Suppressor macrophage (primary cell): ENCODE measurements at places on chromosomes 12 and 14.

DNA sequence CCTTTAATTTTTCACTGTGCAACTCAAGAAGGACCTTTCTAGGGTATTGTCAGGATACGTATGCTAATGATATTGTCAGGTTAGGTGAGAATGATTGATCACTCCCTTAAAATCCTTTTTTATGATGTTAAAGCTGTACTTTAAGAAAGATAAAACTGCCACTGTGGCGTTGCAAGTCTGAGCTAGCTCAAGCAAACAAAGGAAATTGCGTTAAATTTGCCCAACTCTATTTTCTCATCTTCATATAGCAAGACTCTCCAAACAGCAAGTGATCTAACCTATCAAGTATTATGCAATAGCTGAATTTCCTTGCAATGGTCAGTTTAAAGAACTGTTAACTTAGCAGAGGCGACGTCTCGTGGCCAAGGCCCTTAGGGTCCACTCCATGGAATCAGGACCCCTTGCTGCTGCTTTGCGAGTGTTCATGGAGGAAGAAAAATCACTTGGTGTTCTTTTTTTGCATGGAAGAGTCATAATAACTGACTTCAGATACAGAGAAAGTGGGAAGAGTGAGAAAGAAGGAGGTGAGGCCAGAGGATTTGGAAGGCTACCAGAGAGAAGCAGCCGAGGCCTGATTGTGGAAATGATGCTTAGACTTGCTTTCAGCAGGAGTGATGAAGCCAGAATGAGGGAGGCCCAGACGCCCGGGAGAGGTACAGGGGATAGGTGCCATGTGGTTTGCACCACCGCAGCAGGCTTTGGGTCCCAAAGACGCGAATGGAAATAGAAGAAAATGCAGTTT, 2.5 kb downstream of the TRAF3 start:
- peak; percentile 32 for DNase-seq

GRCh38 chr12:12881151-12881909, 10.0 kb upstream of the GPRC5A start:
- no peak for DNase-seq

DNA sequence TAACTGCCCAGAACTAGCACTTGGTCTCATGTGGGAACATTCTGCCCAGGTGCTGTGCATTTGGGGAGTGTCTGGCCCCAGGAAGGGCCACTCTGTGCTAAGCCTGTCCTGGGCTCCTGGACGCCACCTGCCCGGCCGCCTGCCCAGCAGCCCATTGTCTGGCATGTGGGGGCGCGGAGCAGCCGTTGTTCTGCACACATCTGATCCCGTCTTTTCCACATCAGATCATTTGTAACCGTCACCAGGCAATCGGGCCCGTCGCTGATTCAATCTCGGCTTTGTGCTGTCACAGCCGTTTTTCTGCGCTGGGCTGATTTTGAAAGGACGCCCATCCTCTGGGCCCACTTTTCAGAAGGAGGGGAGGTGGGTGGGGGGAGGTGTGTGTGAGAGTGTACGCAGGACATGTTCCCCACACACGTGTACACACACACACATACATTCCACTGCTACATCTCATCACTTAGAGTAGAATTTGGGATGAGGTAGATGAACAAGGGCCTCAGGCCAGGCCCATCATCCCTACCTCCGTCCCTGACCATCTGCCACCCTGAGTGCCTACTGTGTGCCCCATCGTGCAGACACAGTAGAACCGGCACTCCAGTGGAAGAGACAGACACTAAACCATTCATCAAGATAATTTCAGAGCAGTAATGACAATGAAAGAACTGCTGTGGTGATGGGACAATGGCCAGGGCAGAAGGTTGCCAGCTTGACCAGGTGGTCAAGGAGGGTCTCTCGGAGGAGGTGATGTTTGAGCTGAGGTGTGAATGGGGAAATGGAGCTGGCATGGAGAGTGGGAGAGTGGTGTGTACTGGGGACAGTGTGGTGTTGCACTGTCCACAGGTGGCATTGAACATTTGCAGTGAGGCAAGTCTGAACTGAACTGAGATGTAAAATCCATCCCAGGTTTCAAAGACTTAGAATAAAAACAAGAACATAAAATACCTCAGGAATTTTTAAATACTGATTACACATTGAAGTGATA, 19.0 kb downstream of the FAM222A start:
- no peak for DNase-seq

DNA sequence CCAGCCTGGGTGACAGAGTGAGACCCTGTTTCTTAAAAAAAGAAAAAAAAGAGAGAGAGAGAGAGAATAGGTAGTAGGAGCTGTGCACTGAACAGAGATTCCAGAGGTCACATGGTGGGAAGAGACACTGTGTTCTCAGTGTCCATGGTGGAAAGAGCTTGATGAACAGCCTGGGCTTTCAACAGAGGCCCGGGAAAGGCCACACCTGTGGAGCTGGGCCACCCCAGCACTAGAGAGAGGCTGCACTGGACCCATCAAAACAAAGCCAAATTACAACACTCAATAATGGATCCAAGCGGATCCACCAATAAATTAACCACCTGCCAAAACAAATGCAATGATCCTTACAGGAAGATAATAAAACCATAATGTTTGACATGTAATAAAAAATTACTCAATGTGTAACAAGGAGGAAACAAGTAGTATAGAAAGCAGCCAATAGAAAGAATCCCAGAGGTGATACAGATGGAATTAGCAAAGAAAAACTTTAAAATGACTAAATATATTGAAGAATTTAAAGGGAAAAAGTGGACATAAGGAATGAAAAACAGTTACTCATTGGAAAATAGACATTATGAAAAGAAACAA, 44.8 kb upstream of the BCL2L14 start:
- DNase-seq = no peak

DNA sequence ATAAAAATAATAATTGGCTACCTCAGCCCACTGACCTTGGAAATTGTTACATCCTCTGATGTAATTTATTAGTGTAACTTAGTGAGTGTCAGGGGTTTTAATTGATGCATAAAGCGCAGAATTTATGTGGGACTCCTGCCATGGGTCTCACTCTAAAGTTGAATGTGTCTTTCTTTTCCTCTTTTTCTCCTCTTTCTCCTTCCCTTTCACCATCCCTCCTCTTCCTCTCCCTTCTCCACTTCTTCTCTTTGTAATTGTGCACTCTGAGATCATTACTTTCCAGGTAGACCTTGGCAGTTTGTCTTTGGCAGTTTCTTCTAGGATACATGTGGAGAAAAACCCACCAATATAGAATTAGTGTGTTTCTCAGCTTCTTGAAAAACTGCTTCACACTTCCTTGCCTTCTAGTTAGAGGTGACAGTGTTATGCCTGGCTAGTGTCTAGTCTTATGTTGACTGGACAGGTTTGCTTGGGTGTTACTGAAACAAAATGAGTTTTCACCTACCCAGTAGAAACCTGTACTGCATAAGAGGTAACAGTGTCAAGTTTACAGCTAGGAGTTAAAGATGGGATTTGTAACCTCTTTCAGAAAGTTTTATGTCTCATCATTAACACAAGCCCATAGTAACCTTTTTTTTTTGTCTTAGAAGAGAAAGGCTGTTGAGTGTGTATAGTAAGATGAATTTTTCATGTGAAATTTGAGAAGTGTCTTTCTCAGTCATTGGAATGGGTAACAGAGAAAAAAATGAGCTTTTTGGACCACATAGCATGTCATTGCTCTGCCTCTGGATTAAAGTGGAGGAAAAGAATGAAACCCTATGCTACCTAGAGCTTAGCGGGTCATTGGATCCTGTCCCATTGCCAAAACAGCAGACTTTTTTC, 18.6 kb downstream of the PELI2 start:
- no peak for DNase-seq

GRCh38 chr14:43359317-43359716, 1147.8 kb downstream of the FSCB start:
- DNase-seq = no peak

- no peak for DNase-seq
Measured at GRCh38 chr12:96989916-96990315, 82.9 kb downstream of the NEDD1 start.

DNA sequence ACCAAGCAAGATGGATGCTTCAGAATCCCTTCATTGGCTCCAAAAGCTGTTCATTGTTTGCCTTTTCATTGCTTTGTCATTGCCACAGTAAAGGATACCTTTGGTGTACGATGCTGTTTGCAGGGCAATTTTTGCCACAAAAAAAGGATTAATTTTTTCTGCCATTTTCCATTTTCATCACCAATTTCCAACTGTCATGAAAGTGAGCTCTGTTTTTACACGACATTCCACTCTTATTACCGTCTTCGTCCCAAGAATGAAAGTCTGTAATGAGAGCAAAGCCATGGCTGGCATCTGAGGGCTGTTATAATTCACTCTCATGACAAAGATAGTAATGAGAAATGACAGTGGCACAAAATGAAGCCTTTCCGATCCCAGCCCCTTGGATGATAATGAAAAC, 272.7 kb upstream of the DCN start:
- no peak for DNase-seq

DNA sequence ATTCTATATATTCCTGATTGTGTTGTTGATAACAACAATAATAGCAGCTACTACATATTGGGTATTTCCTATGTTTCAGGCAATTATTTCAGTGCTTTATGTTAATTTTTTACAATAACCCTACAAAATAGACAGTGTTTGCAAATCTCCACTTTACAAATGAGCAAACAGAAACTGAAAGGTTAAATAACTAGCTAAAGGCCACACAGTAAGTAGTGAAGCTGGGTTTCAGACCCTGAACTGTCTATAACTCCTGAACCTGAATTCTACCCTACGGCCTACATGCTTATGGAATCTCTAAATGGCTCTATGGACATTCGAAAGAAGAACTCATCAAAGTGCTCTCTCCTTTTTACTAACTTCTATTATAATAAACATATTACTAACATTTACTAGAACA, 19.7 kb upstream of the NUDT4 start:
- DNase-seq = no peak

DNA sequence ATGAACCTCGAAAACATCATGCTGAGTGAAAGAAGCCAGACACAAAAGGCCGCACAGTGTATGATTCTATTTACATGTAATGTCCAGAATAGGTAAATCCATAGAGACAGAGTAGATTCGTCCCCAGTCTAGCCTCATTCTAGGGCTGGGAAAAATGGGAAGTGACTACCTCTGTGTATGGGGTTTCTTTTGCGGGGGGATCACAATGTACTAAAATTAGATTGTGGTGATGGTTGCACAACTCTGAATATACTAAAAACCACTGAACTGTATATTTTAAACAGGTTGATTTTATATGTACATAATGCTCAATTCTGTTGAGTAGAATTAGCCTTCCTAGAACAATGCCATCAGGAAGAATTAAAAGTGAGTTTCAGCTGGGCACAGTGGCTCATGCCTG, 6.3 kb upstream of the RILPL2 start:
- peak; percentile 46 for DNase-seq

GRCh38 chr12:65871865-65872645, 47.8 kb downstream of the HMGA2 start:
- DNase-seq = no peak

DNA sequence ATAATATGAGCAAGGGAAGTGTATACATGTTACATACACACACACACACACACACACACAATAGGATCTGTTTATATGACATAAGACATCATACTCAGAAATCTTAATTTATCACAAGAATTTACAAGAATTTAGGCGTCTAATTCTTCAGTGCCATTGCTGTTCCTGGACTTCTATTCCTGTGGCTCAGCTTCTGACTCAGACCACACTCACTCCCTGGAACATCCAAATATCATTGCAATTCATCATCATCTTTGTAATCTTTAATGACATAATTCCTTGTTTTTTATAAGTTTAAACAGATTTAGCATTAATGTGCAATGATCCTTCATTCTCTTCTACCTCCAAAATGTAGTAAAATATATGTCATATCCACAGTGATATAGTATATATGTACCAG, 544.2 kb downstream of the FOXG1 start:
- no peak for DNase-seq

DNA sequence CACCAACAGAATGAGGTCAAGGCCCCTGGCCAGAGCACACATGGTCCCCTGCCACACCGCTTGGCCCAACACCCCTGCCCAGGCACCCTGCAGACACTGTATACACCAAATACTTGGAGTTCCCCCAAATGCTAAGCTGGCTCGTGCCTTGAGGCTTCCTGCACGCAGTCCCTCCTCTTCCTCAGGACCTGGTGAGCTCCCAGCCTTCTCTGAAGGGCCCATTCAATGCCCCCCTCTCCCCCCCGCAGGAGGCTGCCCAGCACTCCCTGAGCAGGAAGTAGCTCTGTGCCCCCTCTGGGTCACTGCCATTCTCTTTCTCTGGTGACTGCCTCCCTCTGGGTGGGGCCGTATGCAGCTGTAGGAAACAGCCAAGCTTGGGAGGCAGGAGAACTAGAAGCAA, 75.3 kb downstream of the ITPK1 start:
- DNase-seq = no peak

DNA sequence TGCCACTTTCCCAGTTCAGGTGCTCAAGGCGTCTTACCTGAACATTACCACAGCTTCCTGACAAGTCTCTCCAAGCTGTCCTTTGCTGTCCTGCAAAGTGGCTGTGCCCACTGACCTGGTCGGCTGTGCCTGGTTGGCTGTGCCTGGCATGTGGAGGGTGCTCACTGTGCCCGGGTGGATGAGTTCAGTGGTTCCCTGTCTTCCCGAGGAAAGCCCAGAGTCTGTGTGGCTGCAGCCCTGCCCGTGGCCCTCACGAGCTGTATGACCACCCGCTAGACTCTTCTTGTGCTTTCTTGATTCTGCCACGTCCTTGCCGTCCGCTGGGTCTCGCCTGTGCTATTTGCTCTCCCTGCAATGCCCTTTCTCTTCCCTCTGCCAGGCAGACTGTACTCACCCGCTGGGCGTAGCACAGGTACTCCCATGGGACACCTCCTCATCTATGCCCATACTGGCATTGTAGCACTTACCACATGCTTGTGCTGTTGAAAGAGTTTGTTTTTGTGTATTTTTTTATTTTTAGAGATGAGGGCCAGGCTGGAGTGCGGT, 95.9 kb downstream of the TSPAN9 start:
- no peak for DNase-seq

GRCh38 chr12:92442782-92443181, 260.0 kb upstream of the PLEKHG7 start:
- peak; percentile 86 for DNase-seq

DNA sequence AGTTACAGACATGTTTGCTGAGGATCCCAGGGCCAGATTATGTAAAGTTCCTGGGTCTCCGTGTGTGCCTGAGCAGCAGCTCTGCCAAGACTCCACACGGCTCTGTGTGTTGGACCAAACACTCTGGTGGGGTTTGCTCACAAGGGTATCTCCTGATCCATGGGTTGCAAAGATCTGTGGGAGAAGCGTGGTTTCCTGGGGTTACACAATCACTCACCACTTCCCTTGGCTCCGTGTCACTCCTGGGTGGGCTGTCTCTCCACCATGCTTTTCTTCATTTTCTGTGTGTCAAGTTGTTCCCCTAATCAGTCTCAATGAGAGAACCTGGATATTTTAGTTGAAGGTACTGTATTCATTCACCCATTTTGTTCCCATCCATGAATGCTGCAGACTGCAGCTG, 1088.8 kb downstream of the FSCB start:
- peak; percentile 6 for DNase-seq

- DNase-seq = peak; percentile 11
Measured at GRCh38 chr12:51687614-51688013, 96.6 kb downstream of the SCN8A start.

GRCh38 chr12:21502872-21503271, 1.3 kb downstream of the GOLT1B start:
- no peak for DNase-seq

GRCh38 chr14:81153187-81153586, 67.6 kb downstream of the GTF2A1 start:
- DNase-seq = no peak

- DNase-seq = peak; percentile 67
Measured at GRCh38 chr12:52346593-52346992, 20.7 kb downstream of the KRT85 start.
